Inflammatory macrophage (primary cell): ENCODE measurements at places on chromosomes 5 and 9.

- peak; percentile 65 for DNase-seq
Measured at GRCh38 chr9:121069396-121069795, 5.4 kb upstream of the CNTRL start.

- no peak for DNase-seq
Measured at GRCh38 chr5:3209918-3210317, 385.7 kb upstream of the IRX1 start.

- no peak for DNase-seq
Measured at GRCh38 chr5:78639791-78640190, 8.8 kb downstream of the LHFPL2 start.

DNA sequence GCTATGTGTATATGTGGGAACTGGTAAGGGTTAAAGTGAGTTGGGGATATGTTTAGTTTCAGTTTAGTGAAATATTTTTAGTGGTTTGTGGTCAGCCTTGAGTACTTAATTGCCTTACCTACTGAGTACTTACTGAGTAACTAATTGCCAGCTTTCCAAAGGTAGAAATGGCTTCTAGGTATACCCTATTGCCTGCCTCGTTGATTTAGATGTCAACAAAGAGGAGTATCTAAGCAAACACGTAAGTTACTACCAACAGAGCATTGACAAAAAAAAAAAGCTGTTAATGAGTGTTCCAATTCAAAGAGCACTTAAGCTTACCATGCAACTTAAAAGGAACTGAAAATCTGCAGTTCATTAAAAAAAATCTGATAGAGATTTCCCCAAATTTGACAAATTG is 8.8 kb downstream of the ATP10B start:
- DNase-seq = no peak

DNA sequence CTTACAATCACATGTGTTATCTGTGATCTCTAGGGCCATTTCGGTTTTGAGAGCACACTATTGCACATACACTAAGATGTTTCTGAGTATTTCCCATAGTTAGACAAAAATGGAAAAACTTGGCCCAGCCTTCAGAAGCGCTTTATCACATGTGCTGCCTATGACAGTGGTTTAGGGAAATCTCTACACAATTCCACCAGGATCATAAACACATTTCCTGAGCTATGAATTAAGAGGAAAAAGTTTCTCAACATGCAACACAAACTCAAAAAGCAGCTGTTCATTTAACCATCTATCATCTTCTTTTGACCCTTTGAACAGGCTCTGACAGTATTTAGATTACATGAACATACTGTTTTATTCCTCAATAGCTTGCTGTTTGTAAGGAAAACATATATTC is 15.1 kb downstream of the FGF1 start:
- DNase-seq = no peak

DNA sequence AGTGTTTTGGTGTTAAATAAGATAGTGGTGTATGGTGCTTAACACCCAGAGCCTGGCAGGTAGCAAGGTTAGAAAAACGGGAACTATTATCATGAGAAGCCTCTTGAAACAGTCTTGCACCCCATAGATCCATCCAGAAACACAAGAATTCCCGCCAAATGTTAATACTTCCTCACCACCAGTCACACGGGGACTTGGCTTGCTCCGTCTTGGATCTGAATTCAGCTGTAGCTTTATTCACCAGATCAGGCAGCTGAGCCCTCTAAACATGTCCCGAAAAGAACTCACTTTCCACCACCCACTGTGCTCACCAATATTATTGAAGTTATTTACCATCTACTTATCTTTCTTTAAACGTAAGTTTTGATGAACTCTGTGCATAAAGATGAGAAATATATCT is 101.6 kb upstream of the PTPN3 start:
- DNase-seq = no peak

DNA sequence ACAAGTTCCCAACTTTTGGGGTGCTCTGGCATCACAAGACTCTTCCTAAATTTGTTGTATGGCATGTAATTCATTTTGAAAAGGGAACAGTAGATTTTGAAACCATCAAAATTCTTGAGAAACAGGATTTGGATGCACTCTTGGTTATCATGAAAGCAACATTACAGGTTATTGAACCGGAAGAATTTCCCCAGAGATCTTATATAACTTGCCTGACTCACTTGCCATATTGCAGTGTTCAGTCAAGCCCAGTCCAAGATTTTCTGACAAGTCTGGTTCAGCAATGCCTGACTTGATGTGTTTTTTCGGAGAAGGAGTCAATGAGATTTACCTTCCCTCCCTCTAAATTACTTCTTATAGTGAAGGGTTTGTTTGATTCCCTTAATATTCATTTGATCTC is 32.0 kb downstream of the SMIM15 start:
- no peak for DNase-seq

GRCh38 chr5:1730487-1730847 is 69.2 kb downstream of the MRPL36 start:
- no peak for DNase-seq
